ENCODE measurements at places on chromosomes 16 and 17.
A peak's percentile ranks its signal among the peaks of the same experiment; 100 is the strongest.

GRCh38 chr17:34252444-34253138, 2.5 kb upstream of the CCL2 start:
- no peak for DNase-seq

- DNase-seq: no peak
Observed at GRCh38 chr17:37605813-37606505, 3.3 kb downstream of the SYNRG start.

DNA sequence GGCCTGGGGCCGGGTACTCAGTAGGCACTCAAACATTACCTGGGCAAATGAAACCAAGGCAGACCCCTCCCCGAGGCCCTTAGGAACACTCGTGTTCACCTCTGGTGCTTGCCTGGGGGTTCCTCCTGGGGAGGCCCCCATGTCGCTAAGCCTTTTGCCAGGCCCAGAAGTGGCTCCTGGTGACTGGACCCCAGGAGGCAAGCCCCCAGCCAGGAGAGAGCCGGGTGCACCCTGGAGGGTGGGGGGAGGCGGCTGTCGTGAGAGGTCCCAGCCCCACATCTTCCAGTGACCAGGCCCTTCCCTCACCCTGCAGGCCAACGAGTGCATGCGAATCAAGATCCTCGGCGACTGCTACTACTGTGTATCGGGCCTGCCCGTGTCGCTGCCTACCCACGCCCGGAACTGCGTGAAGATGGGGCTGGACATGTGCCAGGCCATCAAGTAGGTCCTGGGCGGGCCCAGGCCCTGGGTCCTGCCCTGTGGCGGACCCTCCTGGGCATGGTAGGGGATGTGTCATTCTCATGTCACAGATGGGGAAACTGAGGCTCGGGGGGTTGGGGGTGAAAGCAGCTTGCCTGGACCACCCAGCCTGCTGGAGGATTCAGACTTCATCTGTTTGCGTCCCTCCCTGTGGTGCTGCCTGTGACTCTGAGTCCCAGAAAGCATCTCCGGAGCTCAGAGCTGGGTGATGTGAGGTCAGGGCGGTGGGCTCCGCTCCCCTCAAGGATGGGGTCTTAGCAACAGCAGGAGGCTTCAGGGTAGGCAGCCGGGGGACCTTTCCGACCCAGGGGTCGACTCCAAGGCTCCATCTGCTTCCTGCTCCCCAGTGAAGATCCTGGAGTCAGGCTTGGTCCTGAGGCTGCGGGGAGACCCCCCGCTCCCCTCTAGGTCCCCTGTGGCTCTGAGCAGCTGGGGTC, 32.5 kb downstream of the ADCY7 start:
- no peak for DNase-seq

GRCh38 chr16:23062524-23062923, 86.7 kb downstream of the USP31 start:
- DNase-seq: no peak

- peak; percentile 76 for DNase-seq
Observed at GRCh38 chr17:7403727-7403976, 245 bp downstream of the TMEM256 start.

GRCh38 chr16:8708536-8708935, 34.1 kb downstream of the ABAT start:
- DNase-seq: no peak

GRCh38 chr17:8332688-8333087, 7.0 kb upstream of the ODF4 start:
- no peak for DNase-seq

- DNase-seq: no peak
Observed at GRCh38 chr16:28140788-28141618, 70.8 kb downstream of the XPO6 start.

DNA sequence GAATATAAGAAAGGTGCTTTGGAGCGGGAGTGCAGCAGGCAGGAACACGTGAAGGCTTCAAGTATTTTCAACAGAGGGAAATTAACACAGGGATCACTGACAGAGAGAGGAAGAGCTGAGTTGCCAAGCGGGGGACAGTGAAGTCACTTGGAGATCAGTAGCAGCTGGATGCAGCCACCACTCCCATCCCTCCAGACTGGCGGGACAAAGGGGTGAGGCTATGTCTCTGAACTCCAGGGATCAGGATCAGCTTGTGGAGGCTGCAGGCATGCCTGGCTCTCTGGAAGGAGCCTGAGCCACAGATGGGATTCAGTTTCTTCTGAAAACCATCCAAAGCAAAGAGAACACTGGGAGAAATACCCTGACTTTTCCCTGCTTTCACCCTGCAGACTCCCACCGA, 113.7 kb upstream of the IRX3 start:
- no peak for DNase-seq

GRCh38 chr17:8154608-8155155, 2.5 kb upstream of the PER1 start:
- no peak for DNase-seq

GRCh38 chr16:5925850-5926249, 828.3 kb upstream of the EEF2KMT start:
- no peak for DNase-seq

DNA sequence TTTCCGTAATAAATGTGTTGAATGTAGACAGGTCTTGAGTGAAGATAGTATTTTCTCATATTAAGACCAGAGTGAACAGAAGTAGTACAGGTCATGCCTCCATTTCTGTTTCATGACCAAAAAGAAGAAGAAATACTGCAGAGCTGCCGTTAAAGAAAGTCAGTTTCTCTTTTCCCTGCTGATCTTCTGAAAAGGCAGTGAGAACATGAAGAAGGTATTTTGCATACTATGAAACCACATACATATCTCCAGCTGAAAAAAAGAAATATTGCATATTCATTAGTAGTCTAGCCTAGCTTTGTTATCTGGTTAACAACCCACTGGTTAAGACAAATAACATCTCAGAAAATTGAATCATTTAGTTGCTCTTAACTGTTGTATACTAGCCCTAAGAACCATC, 138.4 kb downstream of the PHKB start:
- DNase-seq: no peak

DNA sequence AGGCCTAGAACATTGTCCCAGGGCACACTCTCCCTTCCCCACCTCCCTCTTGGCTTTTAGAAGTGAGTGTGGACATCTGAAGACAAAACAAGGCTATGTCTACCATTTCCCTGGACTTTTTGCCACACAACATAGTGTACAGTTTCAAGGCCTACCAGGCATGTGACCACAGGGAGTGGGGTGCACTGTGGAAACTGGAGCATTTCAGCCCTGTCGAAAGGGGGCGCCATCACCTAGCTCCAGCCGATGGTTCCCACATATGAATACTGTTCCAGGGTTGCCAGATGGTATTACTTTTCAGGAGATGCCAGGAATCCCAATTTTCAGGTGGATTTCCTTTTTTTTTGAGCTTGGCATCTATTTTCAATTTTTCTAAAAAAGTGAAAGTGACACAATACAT, 140.7 kb downstream of the KATNIP start:
- no peak for DNase-seq

- no peak for DNase-seq
Observed at GRCh38 chr16:70345840-70346239, 863 bp upstream of the DDX19A start.

DNA sequence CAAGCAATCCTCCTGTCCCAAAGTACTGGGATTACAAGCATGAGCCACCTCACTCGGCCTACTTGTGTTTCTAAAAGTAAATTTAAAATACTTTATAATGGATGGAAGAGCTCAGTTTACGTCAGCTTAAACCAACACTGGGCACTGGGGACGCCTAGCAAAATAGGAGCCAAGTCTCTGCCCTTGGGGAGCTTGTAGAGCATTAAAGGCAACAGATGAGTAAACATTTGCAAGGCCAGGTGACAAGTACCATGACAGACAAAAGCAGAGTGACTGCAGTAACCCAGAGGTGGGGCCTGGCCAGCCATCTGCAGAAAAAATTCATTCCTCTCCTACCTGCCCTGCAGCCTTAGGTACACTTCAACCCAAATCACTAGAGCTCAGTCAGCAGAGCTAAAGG, 12.1 kb upstream of the NLK start:
- peak; percentile 79 for DNase-seq

- DNase-seq: no peak
Observed at GRCh38 chr17:1943436-1943831, 81.7 kb downstream of the RTN4RL1 start.

- no peak for DNase-seq
Observed at GRCh38 chr17:75643643-75644017, 10.4 kb downstream of the SMIM5 start.

- DNase-seq: no peak
Observed at GRCh38 chr16:59478838-59479237, 744.7 kb upstream of the GOT2 start.

DNA sequence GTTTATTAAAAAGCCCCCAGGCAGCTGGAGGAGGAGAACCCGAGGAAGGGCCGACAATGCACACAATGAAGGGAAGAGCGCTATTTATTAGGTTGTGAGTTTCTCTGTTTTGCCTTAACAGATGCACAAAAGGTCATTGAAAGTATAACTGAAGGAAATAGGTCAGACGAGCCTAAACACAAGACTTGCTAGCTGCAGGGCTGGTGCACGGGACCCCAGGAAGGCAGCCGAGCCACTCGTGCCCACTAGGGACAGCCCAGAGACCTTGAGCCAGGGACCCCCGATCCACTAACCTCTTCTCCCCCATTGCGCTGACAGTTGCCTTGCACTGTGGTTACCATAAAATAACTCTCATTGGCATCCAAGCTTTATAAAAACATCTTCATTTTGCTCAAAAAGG, 11.3 kb downstream of the LITAFD start:
- DNase-seq: no peak

DNA sequence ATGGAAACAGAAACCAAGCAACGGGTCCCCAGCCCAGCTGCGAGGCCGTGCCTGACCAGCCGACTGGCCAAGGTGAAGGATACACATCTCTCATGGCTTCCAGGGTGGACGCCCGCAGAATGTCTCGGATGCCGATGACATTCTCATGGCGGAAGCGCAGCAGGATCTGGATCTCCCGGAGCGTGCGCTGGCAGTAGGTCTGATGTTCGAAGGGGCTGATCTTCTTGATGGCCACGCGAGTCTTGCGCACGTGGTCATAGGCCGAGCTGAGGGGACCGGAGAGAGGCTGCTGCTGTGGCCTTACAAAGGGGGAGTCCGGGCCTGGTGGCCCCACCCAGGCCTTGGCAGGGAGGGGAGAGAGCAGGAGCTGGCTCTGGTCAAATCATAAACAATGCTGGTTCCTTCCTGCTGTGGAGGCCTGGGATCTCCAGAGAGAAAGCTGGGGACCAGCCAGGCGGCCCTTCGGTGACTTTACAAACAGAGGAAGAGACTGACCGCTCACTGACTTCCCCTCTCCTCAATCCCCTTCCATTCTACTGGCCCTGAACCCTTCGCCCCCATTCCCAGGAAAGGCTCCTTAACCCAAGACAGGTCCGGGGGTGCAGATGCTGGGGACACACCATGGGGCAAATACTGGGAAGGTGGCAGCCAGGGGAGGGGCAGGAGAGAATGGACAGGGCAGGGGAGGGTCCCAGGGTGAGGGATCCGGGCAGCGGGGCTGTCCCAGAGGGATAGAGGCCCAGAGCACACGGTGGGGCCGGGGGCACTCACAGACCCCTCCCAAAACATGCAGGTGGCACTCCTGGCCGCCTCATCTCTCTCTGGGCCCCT, 1.1 kb downstream of the MAPK3 start:
- no peak for DNase-seq

- DNase-seq: peak; percentile 48
Observed at GRCh38 chr17:75834928-75835653, 9.1 kb downstream of the UNC13D start.

DNA sequence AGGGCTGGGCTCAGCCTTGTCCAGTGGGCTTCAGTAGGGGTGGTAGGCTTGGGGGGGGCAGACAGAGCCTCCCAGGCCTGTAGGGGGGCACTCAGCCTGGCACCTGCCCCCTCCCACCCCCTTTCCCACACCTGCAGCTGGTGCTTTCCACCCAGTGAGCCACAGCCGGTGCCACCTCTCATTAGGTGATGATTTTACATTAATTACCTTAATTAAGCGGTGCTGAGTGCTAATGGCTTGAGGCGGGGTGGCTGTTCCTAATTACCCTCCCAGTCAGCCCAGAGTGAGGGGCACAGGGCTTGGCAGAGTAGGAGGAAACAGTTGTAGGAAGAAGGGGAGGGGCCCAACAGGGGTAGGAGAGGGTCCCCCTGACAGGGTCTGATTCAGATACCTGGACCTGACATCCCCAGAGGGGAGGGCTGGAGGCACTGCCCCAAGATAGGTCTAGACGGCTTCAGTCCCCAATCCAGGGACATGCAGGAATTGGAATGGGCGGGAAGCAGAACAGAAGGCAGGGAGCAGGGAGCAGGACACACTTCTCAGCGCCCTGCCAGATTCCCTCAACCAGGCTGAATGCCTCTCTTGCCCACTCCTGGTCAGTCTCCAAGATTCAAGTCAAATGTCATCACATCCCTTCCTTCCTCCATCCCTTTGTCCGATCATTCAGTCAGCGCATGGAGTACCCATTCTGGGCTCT, 26.5 kb upstream of the PHF12 start:
- no peak for DNase-seq

DNA sequence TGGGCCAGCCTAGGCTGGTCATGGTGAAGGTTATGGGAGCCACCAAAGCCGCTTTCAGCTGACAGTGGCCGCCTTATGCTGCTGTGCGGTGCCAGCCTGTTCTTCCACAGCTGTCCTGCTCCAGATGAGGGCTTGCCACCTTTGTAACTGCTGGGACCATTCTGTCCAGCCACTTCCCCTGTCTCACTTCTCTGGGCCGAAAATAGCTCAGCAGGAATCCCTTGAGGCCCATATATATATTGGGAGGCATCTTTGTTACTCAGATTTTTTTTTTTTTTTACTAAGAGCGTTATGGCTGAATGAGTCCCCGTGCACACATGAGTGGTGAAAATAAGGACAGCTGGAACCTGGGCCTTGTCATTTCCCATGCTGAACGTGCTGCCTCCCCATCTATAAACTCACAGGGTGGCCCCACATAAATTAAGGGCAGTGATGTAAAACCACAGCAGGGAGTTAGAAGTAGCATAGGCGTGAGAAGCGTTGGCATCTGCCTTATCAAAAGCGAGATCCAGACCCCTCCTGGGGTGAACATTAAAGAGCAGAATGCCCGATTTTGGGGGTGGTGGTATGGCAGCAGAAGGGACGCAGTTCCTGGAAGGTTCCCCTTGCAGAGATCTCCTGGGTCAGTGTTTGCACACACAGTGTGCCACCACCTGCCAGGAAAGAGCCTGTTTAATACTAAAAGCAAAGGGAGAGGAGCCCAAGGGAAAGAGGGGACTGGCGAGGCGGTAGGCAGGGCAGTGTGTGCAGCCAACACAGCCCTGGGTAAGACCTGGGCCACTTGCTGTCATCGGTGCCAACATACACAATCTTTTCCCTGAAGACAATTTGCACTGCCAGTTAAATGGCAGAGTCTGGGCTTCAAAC, 57.8 kb downstream of the USP43 start:
- no peak for DNase-seq

DNA sequence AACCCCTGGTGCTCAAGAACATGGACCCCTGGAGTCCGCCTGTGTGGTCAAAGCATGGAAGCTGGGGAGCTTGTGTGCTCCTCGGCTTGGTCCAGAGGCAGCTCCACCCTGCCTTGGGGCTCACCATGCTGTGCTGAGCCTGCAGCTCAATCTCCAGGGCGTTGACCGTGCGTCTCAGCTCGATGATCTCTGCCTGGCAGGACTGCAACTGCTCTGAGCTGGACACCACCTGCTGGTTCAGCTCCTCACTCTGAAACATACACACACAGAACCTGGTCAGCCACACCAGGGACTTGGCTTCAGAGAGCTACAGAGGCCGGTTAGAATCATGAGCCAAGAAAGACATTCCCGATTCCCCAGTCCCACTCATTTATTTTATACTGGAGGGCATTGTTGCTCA, 2.7 kb downstream of the KRT35 start:
- DNase-seq: no peak
